ENCODE measurements at places on chromosomes 16 and 17.

- DNase-seq, result no peak
Observed at GRCh38 chr17:17087424-17088015, 45.3 kb downstream of the MPRIP start.

DNA sequence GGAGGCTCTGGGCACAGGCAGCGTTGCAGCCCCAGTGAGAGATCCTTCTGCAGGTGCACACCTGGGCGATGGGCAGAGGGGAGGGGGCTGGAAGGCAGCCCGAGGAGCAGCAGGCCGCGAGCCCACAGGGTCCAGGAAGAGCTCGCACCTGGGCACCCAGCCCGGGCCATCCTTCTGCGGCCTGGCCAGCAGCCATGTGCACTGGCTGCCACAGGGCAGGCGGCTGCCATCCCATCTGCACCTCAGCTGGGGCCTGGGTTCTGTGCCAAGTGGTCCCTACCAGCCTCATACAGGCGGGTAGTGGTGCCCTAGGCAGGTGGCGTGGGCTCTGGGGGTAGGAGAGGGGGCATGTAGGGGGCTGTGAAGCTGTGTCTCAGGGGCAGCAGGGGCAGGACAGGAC is 197.2 kb downstream of the RBFOX3 start:
- DNase-seq, result no peak

GRCh38 chr17:73061161-73061560 is 31.3 kb downstream of the SLC39A11 start:
- no peak for DNase-seq

DNA sequence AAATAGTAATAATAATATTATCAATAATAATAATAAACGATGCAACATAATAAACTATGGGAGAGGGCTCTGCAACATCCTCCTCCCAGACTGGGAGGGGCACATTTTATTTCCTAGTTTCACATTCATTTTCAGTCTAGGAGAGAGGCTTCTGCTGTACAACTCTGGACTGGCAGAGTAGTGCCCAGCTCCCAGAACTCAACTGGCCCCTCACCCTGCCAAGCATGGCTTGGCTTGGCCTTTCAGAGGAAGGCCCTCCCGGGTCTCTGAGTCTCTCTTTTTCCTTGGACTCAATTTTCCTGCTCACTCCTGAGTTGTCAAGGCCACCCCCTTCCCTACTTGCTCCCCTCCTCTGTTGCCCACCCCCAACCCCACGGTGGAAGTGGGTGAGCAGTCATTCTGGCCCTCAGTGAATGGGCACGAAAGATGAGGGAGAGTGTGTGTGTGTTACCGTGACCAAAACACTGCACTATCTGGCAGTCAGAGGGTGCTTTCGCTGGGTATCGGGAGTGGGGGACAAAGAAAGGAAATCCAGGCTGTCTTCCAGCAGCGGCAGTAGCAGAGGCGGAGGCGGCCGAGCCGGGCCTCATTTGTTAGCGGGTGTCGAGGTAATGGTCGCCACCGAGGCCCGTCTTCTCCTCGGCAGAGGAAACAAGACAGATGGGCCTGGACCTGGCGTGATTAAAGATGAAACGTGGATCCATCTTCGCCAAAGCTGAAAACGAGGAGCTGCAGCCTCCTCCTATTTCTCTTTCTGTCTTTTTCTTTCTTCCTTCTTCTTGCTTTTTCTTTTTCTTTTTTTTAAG is 2.3 kb downstream of the HOXB4 start:
- no peak for DNase-seq

GRCh38 chr16:84686707-84687298 is 13.0 kb upstream of the USP10 start:
- no peak for DNase-seq

GRCh38 chr16:2178321-2179106 is 17.9 kb downstream of the CASKIN1 start:
- no peak for DNase-seq

GRCh38 chr17:45270828-45271418 is 9.0 kb upstream of the SPATA32 start:
- DNase-seq, result peak; percentile 41

GRCh38 chr17:73396431-73397277 is 84.9 kb upstream of the CDC42EP4 start:
- no peak for DNase-seq

DNA sequence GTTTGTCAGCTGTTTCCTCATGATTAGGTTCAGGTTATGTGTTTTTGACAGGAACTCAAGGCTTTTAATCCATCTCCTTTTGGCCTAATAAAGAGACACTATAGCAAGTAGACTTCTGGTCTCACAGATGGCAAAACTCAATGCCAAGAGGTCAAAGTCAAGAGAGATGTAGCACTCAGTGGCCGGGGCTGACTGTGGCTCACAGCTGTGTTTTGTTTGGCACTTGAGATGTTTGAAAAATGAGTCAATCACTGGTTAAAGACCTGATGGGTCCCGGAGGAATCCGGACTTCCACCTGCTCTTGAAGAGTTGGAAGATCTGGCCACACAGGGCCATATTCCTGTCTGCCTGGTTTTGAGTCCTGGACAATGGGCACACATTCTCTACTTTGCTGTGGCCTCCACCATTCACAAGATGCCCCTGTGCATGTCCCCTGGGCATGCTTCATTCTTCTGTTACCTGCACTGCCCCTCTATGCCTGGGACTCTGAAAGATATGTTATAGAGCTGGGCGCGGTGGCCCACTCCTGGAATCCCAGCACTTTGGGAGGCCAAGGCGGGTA is 210.3 kb downstream of the SNX29 start:
- no peak for DNase-seq

DNA sequence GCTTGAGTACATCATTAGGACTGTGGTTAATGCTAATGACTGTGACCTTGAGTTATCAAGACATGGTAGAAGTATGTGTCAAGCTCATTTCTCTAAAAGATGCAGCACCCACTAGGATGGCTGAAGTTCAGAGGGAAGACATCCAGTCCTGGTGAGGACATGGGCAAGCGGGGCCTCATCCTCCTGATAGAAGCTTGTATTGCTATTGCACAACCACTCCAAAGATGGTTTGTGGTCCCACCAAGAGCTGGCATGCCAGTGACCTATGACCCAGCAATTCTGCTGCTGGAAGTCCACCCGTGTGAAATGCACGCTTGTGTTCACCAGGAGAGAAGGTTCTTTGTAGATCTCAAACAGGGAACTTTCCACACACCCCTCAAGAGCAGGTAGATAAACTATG is 14.2 kb downstream of the SOX8 start:
- no peak for DNase-seq

- DNase-seq, result peak; percentile 27
Observed at GRCh38 chr16:69311533-69312387, 610 bp downstream of the VPS4A start.

DNA sequence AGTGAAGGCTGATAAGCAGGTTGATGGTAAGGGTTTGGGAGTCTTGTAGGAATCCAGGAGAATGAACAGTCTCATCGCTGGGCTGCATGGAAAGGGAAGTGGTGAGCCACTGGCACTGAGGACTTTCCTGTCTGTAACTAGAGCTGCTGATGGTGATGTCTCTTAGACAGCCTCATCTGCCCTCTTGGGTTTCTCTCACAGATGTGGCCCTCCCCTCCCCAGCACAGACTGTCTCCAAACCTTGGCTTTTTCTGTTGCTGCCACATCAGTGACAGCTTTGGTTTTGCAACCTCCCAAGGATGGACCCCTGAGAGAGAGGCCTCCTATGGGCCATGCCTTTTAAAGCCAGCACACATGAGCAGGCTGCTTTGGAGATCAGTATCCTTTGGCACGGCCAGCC is 16.9 kb downstream of the PLCG2 start:
- DNase-seq, result no peak

GRCh38 chr17:30545024-30545423 is 67.8 kb downstream of the GOSR1 start:
- DNase-seq, result no peak

- no peak for DNase-seq
Observed at GRCh38 chr17:10936931-10937330, 99.0 kb upstream of the PIRT start.

- DNase-seq, result no peak
Observed at GRCh38 chr16:47592232-47592631, 131.1 kb downstream of the PHKB start.

DNA sequence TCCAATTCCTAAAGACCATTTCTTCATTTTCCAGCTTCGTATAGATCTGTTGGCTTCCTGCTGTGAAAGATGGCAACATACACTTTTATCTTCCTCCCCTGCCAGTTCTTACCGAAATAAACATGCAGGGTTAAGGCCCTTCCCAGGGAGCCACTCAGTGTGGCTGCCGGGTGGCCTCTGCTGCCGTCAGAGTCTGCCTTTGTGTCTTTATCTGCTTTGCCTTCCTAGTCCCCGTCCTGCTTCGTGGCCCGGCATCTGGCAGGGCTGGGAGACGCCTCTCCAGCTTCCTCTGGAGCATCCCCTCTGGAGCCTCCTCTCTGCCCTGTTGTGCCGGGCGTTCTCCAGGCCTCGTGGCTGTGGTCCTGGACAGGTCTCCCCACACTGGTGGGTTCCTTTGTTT is 30.3 kb upstream of the CAPN15 start:
- DNase-seq, result no peak

GRCh38 chr16:57102888-57103851 is 10.8 kb downstream of the CPNE2 start:
- DNase-seq, result no peak

GRCh38 chr17:65366102-65366844 is 195.2 kb downstream of the AXIN2 start:
- peak; percentile 43 for DNase-seq

DNA sequence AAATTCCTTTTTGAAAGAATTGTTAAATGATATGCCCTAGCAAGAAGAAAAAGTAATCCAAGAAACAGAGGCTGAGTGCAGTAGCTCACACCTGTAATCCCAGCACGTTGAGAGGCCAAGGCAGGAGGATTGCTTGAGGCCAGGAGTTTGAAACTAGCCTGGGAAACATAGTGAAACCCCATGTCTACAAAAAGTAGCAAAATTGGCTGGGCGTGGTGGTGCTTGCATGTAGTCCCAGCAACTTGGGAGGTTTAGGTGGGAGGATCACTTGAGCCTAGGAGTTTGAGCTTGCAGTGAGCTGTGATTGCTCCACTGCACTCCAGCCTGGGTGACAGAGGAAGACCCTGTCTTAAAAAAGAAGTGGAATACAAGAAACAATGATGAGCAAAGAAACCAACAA is 56.1 kb downstream of the NT5M start:
- no peak for DNase-seq

DNA sequence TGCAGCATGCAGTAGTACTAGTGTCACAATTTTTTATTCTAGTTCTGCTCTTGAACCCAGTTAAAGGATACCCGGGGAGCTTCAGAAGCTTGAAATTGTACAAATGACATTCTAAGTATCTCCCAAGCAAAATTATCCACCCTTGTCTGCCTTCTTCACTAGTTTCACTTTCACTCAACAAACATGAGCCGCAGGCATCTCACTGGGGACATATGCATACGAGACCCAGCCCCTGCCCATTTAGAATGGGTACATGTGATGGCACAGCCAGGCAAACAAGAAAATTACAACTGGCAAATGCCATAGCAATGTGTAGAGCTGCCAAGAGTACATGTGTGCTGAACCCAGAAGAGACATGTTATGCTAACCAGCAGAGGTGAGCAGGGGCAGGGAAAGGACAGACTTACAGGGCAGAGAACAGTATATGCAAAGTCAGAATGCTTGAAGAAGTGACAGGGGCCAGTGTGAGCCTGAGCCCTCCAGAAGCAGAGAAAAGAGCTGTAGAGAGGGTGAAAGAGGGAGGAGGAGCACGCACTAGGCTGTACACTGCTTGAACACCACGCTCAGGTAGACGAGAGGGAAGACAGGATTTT is 8.3 kb downstream of the GINS2 start:
- no peak for DNase-seq

GRCh38 chr16:31187808-31188189 is 7.9 kb downstream of the FUS start:
- DNase-seq, result no peak

- peak; percentile 71 for DNase-seq
Observed at GRCh38 chr17:81711814-81712467, at the start of gene SLC25A10. Gene SLC25A10 (plus strand): TSS chr17:81712284. CDS start chr17:81712427, 143 bp downstream.

- no peak for DNase-seq
Observed at GRCh38 chr16:19245326-19245925, 40.1 kb upstream of the CLEC19A start.

DNA sequence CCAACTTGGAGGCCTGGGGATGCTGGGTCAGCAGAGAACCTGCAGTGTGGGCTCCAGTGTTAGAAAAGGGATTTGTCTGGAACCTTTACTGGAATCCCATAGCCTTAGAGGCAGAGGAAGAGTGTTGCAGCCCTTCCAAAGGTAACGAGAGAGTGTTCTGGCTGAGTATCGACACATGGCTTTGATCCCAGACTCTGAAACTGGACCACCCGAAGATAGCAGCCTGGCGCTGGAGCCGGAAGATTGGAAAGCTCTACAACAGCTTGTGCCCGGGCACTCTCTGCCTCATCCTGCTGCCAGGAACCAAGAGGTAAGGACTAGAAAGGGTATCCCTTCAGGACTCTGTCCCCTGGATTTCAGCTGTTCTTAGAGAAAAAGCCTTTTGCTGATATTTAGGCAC is 39.7 kb downstream of the REXO5 start:
- DNase-seq, result no peak

- no peak for DNase-seq
Observed at GRCh38 chr16:12398683-12399047, 405.0 kb downstream of the CPPED1 start.

DNA sequence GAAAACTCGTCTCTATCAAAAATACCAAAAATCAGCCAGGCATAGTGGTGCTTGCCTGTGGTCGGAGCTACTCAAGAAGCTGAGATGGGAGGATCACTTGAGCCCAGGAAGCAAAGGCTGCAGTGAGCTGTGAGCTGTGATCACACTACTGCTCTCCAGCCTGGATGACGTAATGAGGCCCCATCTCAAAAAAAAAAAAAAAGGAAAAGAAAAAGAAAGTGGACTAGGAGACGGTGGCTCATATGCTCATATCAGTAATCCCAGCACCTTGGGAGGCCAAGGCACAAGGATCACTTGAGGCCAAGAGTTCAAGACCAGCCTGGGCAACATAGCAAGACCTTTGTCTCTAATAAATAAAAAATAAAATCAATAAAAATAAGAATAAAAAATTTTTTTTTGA is 8.8 kb upstream of the SUMO2 start:
- DNase-seq, result no peak

GRCh38 chr17:77681861-77682260 is 276.6 kb upstream of the TNRC6C start:
- no peak for DNase-seq

Data from stimulated activated CD4-positive, alpha-beta T cell treated with anti-CD3 and anti-CD28 coated beads, Interleukin-12 subunit alpha, Interleukin-12 subunit beta, amount 100 ng/mL, for 24 hours (primary cell).